ENCODE measurements at places on chromosomes 6 and 20.

GRCh38 chr6:163513570-163514166 lies 99.2 kb downstream of the QKI start:
- no peak for DNase-seq

- no peak for DNase-seq
Measured at GRCh38 chr6:135358251-135358821, 139.2 kb downstream of the AHI1 start.

DNA sequence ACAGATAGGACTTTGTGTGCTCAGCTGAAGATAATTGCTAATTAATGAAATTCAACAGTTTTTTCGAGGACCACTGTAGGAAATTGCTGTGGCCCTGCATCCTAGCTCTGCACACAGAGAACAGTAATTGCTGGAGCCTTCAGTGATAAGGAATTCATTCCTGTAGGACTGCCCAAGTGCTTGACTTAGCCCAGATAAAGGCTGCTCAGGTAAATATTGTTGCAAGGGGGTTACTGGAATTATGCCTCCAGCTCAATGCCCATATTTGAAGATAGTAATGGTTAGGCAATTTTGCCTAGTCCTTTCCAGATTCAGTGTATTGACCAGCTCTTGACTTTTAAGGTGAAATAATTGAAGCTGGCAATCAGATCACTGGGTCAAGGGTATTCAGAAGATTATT lies 122.9 kb downstream of the SLC24A3 start:
- no peak for DNase-seq

DNA sequence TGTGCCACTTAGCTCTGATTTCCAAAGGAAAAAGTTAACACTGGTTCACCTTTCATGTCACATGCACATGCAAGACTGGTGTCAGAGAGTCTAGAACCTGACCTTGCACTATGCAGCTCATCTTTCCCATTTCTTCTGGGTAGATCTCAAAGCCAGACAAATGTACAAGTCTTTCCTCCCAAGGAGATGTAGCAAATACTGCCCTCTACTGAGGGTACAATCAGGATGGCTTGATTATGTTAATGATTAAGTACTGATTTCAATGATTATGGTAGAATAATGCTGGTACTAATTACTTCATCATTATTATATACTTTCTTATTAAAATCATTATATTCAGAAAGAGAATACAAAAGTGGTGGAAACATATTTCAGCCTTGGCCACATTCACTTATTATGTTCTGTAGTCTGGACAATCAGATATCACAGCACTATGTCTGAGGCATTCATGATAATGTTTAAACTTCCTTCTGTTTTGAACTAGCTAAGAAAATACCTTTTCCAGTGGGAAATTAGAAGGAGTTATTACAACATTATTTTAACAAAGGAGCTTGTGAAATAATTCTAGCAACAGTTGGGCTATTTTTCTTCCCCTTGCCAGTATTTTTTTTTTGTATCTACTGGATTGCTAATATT lies 68.5 kb upstream of the FOXO3 start:
- DNase-seq: peak; percentile 6

- DNase-seq: no peak
Measured at GRCh38 chr6:13846841-13847240, 32.5 kb upstream of the MCUR1 start.

DNA sequence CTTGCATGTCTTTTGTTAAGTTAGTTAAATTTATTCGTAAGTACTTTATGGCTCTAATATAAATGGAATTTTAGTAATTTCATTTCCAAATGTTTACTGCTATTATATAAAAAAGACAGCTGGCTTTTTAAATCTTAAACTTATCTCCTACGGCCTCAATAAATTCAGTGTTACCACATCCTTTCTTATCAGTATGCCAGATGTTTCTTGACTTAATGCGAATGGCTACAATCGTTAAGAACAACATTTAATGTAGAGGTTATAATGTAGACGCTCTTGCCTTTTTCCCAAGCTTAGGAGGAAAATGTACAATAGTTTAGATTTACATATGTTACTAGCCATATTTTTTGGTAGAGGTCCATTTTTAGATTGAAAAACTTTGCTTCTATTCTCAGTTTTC lies 659.4 kb downstream of the TENT5A start:
- no peak for DNase-seq

- DNase-seq: no peak
Measured at GRCh38 chr20:36528176-36528874, 13.0 kb upstream of the MYL9 start.

- no peak for DNase-seq
Measured at GRCh38 chr20:39983183-39983582, 705.9 kb downstream of the MAFB start.

DNA sequence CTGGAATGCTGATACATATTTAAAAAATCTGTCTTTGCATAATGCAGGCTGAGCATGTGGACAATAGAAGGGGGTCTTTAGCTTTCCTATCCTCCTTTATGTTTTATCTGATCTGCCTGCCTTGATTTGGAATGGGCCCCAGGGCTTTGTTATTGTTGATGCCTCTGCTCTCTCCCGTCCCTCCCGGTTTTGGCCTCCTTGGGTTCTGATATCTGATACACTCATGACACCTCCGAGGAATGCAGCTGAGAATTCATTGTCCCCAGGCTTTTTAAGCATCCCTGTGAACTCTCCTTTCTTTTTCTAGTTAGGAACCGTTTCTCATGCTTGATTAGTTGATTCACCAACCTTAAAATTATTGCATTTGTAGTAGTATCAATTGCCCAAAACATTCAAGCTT lies 185.5 kb upstream of the RALGAPA2 start:
- no peak for DNase-seq

DNA sequence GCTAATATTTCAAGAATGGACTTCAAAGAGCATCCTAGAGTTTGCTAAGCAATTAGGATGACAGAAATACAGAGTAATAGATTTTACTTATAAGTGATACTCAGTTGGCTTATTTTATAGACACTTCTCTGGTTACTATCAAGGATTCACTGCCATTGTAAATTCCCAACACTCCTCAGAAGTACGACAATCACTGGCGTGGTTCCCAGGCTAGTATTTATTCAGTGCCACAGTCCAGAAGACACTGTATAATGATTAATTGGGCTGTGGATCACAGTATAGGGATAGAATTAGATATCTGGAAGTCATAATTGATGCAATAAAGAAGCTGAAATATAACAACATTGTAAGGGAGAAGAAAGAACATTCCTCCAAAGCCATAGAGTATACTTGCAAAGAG lies 15.7 kb downstream of the MANEA start:
- DNase-seq: no peak

GRCh38 chr6:17904491-17905120 lies 82.8 kb downstream of the KIF13A start:
- no peak for DNase-seq

DNA sequence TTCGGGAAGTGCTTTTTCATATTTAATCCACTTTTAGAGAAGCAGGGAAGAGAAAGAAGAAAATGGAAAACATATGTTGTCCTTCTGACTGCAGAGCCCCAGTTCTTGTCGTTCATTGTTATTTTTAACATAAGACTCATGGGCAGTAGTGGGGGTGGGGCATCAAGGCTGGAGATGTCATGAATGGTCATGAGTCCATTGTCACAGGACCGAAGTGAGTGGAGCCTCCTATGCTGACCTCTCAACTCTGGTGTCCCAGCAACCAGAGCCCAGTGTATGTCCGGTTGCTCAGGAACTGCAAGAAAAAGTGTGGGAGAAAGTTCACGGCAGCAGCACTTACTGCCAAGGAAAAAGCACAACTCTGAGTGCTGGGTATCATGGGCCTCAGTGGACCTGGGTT lies 108.6 kb downstream of the BANF2 start:
- peak; percentile 34 for DNase-seq

DNA sequence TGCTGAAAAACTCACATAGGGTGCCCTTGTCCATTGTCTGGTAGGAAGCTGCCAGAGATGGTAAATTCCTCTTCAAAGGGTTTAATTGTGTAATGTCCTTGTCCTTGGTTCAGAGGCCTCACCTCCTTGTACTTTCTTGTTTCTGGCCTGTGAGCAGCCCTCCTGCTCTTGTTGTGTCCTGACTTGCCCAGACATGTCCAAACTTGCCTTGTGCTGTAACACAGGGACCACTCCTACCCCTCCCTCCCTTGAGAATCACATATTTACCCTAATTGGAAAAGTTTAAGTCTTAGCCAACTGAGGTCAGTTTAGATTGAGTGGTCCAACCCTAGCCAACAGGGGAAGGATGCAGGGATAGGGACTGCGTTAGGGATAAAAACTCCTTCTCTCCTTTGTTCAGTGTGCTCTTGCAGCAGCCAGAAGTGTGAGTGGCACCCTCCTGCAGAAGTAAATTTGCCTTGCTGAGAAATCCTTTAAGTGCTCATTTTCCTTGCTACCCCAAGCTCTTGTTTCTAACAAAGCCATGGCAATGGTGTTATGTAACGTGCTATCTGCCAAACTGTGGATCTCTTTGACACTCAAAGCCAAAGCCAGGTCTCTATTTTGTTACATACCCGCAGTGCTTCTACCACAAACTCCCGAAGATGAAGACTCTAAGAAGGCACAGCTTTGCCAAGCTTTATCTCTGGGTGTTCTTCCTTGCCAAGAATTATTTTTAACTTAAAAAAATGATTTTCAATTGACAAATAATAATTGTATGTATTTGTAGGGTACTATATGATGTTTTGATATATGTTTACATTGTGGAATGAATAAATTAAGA lies 414.5 kb downstream of the ESR1 start:
- no peak for DNase-seq

DNA sequence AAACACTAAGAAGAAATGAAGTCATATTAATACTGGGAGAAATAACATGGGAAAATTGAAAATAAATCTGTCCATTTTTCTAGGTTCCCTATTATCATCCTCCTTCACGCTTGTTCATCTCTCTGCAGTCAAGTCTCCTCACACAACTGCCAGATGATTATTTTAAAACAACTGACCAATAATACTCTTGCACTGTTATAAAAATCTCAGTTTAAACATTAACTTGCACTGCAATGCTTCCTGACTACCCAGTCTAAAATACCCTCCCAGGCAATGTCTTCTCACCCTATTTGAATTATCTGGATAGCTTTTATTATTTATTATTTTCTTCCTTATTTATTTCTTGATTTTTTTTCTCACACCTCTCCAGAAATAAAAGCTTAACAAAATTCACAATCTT lies 5.7 kb downstream of the EYS start:
- no peak for DNase-seq

- no peak for DNase-seq
Measured at GRCh38 chr6:20577173-20577688, 43.0 kb downstream of the CDKAL1 start.

DNA sequence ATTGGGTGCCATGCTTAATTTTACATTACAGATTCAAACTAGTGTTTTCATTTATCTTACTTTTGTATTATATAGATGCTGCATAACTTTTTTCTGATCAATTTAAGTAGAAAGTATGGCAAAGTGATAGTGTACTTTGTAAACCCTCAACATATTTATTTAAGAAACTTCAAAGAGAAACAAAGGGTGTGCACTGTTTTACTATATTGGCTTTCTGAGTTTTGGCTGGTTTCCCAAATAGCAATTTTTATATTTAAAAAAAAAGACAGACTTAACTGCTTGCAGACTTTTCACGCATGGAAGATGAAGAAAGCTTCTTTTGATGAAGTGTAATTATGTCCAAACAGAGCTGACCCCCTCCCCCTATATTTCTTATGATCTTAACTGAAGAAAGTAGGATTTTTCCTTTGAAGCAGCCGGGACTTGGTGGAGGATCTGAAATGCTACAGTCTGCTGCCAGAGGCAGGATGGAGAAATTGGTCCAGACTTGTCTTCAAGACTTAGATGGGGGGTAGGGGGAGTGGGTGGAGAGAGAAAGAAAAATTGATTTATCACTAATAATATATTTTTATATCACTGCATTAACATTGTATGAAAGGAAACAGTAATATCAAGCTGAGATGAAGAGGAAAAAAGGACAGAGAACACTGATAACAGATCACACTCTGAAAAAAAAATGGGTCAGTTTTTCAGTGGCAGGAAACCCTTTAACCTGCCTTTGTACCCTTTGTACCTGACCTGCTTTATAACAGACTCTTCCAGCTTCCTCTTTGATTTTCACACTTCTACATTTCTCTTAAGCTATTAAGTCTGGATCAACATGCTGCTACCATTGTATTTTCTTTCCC lies 56.0 kb upstream of the SUPT3H start:
- no peak for DNase-seq

- no peak for DNase-seq
Measured at GRCh38 chr6:160733050-160733646, 31.1 kb downstream of the PLG start.

DNA sequence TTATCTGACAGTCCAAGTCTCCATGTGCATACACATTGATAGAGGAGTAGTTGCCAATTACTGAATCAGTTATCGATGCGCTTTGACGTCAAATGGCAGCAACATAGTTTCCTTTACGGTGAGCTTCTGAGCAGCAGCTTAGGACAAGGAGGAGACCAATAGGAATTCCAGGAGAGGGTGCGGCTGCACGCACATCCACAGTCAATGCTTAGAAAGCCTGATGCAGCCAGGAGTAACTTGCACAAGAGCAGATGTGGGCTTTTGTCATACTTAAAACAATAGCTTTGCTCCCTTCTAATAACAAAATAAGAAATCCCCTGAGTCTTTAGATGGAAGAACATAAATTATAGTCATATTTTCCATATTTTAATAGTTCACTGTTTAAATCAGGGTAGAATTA lies 442.1 kb downstream of the BCKDHB start:
- no peak for DNase-seq

DNA sequence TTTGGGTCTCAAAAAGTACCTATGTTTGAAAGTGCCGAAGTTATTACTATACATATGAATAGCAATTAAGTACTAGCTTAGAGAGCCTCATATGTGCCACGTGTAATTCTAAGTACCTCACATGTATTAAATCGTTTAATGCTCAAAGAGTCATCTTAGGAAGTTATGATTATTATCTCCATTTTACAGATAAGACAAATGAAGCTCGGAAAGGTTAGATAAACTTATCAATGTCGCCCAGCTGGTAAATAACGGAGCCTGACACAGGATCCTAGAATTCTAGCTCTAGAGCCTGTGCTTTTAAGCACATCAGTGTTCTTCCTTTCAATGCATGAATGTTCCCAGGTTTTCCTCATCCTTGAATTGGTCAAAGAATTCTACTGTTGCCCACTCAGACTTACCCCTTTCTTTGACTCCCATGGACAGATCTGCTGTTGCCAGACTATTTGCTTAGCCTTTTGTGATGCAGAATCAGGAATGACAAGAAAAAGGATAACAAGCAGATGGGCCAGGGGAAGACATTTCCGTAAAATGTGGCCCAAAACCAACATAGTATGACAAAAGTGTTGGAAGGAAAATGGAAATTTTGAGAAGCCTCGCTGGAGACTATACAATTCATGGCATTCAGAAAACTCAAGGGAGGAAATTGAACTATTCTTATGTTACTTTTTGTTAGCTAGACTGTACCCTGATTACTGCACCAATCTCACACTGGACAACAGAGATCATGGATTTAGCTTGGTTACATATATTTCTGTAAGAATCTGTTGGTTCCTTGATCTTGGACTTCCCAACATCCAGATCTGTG lies 237.1 kb upstream of the CITED2 start:
- DNase-seq: no peak

DNA sequence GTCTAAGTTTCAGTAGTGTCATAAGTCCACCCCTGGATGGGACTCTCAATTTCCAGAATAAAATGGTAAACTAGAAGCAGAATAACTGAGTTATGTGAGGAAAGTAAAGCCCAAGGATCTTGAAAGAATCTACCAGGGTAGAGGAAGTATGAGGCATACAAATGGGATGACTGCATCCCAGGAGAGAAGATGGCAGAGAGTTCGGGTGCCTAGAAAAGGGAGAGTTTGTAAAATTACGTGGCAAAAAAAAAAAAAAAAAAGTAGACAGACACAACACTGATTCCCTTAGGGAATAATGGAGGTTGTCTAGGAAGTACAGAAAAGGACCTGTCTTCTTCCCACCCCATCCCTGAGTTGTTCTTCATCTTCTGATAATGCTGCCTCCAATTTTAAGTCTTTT lies 3.4 kb downstream of the GABBR1 start:
- no peak for DNase-seq

Data from heart right ventricle (tissue), 16 donors.